CD8-positive, alpha-beta T cell (primary cell): ENCODE measurements at places on chromosomes 4 and X. TPM values are rescaled to one million over a fixed set of nuclear protein-coding genes. Genes with fewer than 3 reads are reported as not detected.

DNA sequence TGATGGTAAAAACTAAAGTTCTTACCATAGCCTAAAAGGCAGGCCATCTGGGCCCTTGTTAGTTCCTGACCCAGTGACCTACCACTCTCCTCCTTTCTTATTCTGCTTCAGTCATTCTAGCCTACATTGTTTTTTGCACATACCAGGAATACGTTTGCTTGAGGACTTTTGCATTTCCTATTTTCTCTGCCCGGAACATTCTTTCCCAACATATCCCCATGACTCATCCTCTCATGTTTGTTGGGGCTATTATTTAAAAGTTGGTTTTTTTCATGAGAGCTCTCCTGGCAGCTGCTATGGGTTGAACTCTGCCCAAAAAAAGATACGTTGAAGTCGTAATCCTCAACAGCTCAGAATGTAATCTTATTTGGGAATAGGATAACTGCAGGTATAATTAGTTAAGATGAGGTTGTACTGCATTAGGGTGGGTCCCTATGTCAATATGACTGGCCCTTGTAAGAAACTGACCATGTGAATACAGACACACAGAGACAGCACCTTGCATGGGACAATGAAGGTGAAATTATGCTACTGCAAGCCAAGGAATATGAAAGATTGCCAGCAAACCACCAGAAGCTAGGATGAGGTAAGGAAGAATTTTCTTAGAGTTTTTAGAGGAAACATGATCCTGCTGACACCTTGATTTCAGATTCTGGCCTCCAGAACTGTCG lies 138.3 kb upstream of the PDHA2 start:
- DNase-seq: no peak

DNA sequence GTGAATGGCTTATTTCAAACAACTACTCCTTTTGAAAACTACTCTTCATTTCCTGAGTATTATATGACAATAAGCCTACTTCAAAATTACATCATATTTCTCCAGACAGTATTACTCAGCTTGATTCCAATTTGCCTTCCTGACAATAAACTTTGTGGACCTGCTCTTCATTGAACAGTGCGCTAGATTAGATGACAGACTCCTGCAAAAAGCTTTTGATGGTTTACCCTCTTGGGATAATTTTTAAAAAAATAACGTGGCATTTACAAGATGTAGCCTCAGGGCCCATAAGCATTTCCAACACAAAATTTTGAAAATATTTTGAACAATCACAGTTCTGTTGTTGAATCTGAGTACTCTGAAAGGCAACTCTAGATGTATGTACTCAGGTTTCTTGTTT lies 25.9 kb downstream of the MGAT4D start:
- DNase-seq: no peak

MAGED4B gene
- total RNA-seq: 1.9 TPM

DNA sequence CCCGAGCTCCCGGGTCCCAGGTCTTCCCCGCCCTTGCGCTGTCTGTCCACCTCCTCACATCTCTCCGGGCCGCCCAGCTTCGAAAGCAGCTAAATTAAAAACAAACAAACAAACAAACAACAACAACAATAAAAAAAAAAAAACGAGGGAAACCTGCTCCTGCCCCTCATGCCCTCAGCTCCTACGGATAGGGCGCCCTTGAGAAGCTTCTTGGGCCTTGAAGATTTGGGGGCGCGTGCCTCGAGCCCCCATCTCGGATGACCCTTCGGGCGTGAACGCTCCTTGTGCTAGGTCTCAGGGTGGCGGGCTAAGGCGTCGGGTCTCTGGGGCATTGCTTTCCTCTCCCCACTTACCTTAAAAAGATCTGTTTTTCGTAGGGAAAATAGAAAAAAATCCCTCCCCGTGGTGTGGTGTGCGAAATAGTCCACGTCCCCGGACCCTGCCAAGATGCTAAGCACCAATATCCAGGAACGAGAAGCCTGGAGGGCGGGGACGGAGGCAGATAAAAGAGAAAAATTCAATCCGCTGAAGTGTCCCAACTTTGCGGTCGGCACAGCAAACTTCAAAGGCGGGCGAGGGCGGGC lies 603 bp downstream of the NDNF start:
- no peak for DNase-seq

GRCh38 chr4:185004562-185005218 lies 13.6 kb upstream of the HELT start:
- DNase-seq: no peak

DNA sequence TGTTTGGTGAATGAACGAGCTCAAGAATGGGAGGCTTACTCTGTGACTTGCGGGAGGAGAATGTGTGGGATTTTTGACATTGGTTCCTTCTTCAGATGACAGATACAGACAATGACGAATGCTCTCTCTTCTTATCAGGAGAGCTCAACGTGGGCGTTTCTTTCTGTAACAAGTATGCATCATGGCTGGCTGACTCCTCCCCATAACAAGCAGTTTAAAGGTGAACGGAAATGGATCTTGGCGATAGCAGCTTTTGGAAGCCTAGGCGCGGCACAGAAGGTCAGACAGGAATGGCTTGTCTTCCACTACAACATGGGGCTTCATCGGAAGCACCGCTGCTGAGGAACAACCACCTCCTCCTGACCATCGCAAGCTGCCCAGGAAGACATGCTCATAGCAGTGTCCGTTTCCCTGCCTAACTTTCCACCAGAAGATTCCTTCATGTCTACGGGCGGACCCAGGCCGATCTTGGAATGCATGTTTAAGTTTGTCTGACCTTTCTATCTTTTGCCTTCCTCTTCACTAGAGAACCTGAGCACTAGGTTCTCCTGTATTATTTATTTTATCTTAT lies 18.3 kb upstream of the ACSL1 start:
- DNase-seq: no peak

FAM149A gene
- 0.79 TPM for total RNA-seq

DNA sequence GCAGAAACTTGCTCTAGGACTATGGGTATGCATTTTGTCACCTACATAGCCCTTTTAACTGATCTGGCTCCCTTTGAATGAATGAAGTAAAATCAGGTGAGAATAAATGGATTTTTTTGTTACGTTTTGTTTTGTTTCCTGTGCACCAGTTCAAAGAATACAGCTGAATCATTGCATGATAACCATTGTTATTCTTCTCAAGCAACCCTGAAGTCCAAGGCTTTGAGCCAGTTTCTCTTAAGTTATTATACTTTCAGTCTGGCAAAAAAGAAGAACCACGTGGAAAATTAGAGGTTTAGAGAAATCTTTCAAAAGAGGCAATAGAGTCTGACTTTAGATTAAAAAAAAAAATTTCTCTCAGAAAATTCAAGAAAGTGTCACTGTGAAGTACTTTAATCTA lies 398.6 kb upstream of the TECRL start:
- DNase-seq: no peak

- DNase-seq: no peak
These were observed 50.0 kb downstream of the HOPX start for GRCh38 chr4:56630876-56631666.

RBMXL3 gene
- not detected for total RNA-seq

GRCh38 chr4:39062094-39062769 lies at the start of gene KLHL5:
TSS of gene KLHL5 (plus strand) at chr4:39062232. CDS start at chr4:39062653, 421 bp downstream.
- no peak for DNase-seq

DNA sequence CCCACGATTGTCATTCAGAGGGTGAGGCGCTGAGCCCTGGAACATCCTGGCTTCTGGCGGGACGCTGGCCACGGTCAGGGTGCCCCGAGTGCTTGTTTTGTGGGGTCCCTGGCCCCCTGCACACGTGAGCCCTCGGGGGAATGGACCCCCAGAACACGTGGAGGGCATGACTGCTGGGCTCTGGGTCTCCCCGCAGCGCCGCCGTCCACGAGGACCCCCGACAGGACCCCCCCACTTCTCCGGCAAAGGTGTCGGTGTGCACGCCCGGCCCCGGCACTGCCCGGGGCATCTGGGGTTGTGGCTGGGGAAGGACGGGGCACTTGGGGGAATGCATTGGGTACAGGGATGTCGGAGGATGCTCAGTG lies 13.9 kb upstream of the GTPBP6 start:
- DNase-seq: no peak

GRCh38 chr4:38292529-38292928 lies 332.3 kb downstream of the PTTG2 start:
- no peak for DNase-seq

DNA sequence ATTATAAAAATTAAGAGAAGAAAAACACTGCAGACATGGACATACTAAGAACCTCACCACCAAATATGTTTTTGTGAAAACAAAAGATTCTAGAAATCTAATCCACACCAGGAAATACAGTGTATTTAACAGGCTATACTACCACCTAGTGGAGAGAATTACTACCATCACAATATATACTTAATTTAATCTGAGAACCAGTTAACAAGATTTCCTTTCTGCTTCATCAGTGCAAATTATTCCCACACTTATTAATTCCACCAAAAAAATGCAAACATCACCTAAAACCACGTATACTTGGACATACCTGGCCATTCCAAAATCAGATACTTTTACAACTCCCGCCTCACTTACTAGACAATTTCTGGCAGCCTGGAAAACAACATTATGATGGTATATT lies 7.0 kb upstream of the TXK start:
- DNase-seq: peak; percentile 63

GRCh38 chrX:30278365-30278764 lies 30.8 kb downstream of the NR0B1 start:
- no peak for DNase-seq

GRCh38 chr4:34566091-34566490 lies 1678.2 kb downstream of the ARAP2 start:
- no peak for DNase-seq

DNA sequence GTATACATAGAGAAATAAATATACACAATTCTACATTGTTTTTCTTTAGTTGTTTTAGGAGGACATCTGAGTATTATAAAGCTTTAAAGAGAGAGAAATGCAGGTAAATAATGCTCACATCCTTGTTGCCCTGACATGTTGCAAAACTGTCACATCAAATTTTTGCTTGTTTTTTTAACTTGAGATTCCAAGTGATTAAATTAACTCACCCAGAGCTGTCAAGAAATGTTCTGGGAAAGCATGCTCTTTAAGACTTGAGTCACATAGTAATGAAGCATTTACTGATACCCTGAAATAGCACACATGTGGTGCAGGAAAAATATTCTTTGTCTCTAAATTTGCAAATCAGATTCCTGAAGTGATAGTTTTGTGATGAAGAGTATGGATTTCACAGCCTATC lies 665.6 kb downstream of the FSTL5 start:
- no peak for DNase-seq

- peak; percentile 9 for DNase-seq
These were observed 330.4 kb upstream of the SFRP2 start for GRCh38 chr4:154119317-154119716.
